ENCODE measurements at places on chromosomes 4 and X.

DNA sequence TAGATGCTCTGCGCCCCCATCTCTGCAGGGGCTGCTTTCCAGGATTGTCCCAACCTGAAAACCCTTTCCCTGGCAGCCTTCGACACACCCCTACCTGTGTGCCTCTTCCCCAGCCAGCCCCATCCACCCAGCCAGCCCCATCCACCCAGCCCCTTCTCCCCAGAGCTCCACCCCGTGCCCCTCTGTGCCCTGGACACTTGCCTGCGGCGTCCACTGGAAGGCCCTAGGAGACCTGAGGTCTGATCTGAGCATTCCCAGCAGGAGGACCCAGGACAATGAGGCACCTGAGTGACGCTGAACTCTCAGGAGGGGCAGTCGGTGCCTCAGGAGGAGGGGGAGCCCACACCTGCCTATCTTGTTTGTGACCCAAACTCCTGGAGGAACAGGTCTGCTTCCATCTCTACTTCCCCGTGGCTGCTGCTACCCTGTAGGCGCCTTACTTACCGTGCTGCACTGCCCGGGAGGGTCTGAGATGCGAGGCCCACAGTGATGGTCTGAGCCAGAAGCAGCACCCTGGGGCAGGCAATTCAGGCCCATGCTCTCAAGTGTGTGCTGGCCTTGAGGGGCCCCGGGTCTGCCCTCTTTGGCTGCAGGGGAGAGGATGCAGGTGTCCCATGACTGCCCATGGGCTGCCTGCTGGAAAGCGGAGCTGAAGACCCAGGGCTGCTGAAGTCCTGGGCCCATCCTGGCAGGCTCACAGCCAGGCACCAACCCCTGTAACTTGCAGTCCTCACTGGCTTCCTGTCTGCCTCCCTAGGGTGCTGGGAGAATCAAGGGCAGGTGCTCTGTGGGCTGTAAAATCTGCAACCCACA lies 4.9 kb downstream of the LRPAP1 start:
- no peak for DNase-seq

DNA sequence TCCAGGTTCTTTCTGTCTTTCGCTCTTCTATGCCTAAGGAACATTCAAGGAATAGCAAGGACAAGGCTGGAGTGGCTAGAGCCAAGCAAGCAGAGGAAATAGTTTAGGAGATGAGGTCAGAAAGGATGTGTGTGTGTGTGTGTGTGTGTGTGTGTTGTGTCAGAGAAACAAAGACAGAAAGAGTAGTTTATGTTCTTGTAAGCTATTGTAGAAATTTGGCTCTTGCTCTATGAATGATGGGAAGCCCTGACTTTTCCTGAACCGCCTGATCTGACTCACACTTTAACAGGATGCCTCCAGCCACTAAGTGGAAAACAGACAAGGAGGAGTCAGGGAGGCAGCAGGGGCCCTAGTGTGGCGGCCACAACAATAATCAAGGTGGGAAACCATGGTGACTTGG lies 39.7 kb downstream of the LGI2 start:
- no peak for DNase-seq

GRCh38 chr4:36322921-36323354 lies 41.5 kb downstream of the DTHD1 start:
- DNase-seq, result no peak

GRCh38 chrX:96989830-96990571 lies 106.3 kb downstream of the RPA4 start:
- no peak for DNase-seq

DNA sequence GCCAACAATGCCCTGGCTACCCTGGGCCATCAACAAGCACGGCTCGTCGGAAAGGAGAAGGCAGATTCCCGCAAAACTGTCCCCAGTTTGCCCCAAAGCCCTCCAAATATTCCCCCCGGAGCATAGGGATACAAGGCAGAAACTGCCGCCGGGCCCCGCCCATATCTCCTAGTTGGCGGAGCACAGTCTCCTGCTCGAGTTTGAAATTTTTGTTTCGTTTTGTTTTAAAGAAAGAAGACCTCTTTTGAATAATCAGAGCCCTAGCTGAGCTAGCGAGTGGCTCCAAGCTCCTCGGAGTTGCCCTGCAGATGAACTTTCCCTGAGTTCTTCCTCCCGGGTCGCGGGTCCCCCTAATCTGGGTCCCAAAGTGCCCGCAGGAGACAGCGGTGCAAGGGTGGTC lies 138.1 kb upstream of the ZIC3 start:
- DNase-seq, result no peak

DNA sequence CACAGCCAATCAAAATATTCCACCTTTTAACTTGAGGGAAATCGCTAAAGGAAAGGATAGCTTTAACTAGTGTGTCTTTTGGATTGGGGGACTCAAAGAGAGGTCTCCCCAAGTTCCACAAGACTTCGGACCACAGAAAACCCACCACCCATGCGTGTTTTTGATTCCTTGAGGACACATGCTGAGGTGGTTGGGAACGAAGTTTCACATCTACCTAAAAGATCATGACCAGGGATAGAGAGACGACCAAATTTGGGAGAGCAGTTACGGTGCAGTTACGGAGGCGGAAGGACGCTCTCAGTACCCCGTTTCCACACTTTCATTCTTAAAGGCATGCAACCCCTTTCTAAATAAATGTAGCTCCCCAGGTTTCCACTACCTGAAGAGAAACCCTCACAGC lies 1.1 kb downstream of the PCYT1B start:
- no peak for DNase-seq

- no peak for DNase-seq
Measured at GRCh38 chrX:98357146-98357545, 1473.4 kb downstream of the RPA4 start.

- DNase-seq, result no peak
Measured at GRCh38 chr4:156695163-156695562, 276.4 kb downstream of the PDGFC start.

GRCh38 chrX:66760651-66761050 lies 121.8 kb upstream of the EDA2R start:
- DNase-seq, result no peak

DNA sequence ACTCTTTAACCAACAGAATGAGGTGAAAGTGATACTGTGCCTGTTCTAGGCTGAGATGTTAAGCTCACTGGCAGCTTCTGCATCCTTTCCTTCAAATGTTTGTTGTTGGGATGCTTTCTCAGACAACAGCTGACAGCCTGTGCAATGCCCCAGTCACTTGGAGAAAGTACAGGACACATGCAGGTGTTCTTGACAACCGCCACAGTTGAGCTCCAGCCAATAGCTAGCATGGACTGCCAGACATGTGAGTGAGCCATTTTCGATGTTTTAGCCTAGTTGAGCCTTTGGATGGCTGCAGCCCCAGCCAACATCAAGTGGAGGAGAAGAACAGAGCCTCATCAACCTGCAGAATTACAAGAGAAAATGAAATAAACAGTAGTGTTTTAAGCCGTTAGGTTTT lies 94.1 kb upstream of the PPP3CA start:
- no peak for DNase-seq

GRCh38 chrX:53244610-53245009 lies 19.6 kb upstream of the KDM5C start:
- no peak for DNase-seq

DNA sequence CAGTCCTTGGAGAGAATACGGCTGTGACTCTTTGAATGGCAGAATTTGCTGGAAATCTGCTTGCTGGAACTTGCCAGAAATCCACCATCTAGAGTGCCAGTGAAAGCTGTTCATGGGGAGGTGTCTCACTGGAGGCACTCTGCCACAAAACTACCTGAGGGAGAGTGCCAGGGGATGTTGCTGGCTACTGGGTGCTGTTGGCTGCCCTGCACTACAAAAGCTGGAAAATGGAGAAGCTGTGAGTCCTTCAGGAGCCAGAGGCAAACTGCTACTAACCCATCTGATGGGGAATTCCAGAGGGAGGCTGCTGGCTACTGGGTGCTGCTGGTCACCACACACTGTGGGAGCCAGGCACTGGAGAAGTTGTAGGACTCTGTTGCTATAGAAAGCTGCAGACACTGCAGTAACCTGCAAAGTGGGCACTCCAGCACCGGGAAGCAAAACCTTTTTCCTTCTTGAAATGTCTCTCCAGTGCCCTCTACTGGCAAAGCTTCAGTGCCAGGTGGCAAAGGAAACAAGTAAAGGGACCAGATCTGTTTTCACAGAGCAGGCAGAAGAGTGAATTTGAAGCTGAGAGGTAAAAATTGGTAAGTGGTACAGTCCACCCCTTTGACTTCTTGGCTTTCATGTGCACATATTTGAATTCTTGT lies 47.8 kb upstream of the HSD17B10 start:
- DNase-seq, result peak; percentile 46

- DNase-seq, result no peak
Measured at GRCh38 chr4:113157086-113157857, 107.8 kb downstream of the ANK2 start.

DNA sequence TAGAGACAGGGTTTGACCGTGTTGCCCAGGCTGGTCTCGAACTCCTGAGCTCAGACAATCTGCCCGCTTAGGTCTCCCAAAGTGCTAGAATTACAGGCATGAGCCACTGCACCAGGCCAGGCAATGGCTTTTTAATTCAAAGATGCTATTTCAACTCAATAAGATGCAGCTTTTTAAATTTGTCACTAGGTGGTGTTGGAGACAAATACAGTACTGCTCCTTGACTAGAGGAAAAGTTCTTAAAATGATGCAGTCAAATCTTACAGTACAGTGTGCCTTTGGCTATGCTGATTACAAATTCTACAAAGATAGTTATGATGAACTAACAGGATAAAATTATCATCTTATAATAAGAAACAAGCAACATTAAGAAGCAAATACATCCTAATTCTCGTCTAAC lies 441.1 kb downstream of the KCNIP4 start:
- no peak for DNase-seq

- DNase-seq, result no peak
Measured at GRCh38 chr4:42703813-42704212, 46.9 kb upstream of the ATP8A1 start.

DNA sequence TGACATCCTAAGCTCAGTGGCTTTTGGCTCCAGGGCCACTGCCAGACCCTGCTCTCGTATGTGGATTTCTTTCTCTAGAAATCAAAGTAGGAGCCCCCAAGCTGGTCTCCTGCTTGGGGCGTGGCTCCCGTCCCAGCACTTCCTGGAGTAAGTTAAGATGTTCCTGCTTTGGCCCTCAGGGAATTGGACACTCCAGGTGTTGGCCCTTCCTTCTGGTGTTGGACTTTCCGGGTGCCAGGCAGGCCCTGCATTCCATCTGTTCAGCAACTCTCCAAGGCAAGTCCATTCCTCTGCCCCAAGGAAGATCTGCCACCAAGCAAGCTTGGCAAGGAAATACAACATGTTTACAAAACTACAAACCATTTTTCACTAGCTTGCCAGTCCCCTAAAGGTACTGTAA lies 22.1 kb upstream of the GPC4 start:
- no peak for DNase-seq

GRCh38 chrX:42237956-42238355 lies 314.6 kb upstream of the CASK start:
- no peak for DNase-seq

GRCh38 chr4:17327591-17327990 lies 184.3 kb downstream of the QDPR start:
- no peak for DNase-seq

DNA sequence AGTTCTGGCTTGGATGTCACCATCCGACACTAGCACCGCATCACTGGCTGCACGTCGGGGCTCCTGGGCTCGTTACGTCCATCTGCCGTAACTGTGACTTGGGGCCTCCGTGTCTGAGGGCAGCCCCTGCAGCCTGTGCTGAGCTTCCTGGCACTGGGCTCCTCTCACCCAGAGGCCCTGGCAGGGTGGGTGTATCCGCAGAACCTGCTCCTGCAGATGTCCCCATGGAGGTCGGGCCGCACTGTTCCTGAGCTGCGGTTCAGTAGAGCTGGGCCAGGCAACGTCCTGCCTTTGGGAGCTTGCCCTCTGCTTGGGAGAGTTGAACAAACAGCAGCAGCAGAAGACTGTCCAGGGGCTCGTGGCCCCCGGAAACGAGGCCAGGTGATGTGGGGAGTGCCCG lies 71.4 kb downstream of the RGS12 start:
- no peak for DNase-seq

DNA sequence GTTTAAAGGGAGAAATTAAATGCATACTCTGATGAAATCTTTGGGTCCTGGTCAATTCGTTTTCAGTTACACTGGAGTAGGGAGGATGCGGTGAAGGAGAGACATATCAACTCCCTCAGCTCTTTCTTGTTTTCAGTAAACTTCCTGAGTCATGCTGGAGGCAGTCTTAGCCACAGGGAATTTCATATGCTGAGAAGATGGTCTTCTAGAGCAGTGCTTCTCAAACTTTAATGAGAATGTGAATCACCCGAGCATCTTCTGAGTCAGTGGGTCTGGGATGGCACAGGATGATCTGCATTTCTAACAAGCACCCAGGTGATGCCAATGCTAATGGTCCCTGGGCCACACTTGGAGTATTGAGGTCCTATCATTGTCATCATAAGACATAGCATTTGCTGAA lies 214.5 kb downstream of the KIT start:
- no peak for DNase-seq

DNA sequence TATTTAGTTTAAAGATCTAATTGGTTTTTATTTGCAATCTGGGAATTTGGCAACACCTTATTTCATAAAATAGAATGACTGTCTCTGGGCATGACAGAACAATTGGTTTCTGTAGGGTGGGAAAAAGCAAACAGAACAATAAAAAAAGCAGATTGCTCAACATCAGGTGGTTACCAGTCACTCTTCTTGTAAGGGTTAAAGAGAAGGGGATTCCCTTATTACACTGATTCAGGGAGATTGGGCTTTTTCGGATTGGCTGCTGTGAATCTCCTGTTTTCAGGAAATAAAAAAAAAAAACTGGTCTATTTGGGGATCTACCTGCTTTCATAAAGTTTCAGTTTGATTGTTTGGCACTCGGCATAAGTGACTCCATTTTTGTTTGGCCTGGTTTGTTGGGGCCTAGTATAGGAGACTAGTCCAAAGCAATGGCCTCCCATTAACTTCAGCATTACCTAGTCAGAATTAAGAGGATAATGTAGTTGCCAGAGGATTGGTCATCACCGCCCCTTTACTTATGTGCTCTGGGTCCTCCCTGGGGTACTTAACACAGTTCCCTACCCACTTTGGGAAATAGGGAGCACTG lies 380.5 kb downstream of the IDS start:
- no peak for DNase-seq

- no peak for DNase-seq
Measured at GRCh38 chrX:15059474-15059873, 186.3 kb downstream of the MOSPD2 start.

GRCh38 chrX:20445109-20445508 lies 178.4 kb upstream of the RPS6KA3 start:
- DNase-seq, result no peak

GRCh38 chrX:130304587-130305368 lies 34.9 kb upstream of the SLC25A14 start:
- DNase-seq, result no peak

- no peak for DNase-seq
Measured at GRCh38 chrX:32708542-32708941, 502.8 kb downstream of the DMD start.

- DNase-seq, result no peak
Measured at GRCh38 chrX:25034889-25035288, 19.1 kb upstream of the ARX start.

- no peak for DNase-seq
Measured at GRCh38 chr4:48778431-48779094, 1.5 kb downstream of the FRYL start.
